Uterus (tissue), 4 donors: ENCODE measurements at places on chromosomes 3 and 15. TPM values are rescaled to one million over a fixed set of nuclear protein-coding genes. Genes with fewer than 3 reads are reported as not detected.
A peak's percentile ranks its signal among the peaks of the same experiment; 100 is the strongest.

GABRR3 gene
- not detected for total RNA-seq

CDCP1 gene
- total RNA-seq = 14.2 TPM

GRCh38 chr15:59333401-59334075 lies 39.1 kb downstream of the MYO1E start:
- no peak for DNase-seq

DNA sequence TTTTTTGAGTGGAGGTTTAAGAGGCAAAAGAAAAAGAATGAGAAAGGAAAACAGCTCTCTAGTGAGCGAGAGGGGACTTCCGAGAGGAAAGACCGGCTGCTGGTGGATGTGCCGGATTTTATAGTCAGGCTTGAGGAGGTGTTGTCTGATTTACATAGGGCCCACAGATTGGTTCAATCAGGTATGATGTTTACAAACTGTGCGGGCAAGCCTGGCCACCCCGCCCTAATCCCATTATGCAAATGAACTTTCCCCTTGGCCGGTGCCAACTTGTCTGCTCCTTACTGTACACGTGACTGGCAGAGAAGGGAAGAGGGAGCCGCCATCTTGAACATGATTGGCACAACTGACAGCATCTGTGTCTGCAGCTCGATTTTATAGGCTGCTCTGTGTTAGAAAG lies 44.7 kb downstream of the FAM43A start:
- DNase-seq = no peak

PTX3 gene
- not detected for total RNA-seq

DNA sequence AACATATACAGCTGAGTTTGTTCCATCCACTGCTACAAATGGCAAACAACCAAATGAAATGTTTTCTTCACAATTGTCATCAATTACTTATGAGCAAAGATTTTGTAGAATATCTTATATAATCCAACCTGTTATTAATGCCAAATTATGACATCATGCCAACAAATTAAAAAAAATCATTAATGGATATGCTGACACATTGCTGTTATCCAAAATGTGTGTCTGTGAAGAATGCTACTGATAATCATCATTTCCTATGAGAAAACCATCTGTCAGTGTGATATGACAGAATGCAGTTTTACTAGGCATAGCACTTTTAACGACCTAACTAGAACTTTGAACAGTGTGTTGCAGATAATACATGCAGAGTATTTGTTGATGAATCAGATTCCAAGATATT lies 556.5 kb upstream of the KCNMB2 start:
- no peak for DNase-seq

TJP1 gene
- 161 TPM for total RNA-seq

DNA sequence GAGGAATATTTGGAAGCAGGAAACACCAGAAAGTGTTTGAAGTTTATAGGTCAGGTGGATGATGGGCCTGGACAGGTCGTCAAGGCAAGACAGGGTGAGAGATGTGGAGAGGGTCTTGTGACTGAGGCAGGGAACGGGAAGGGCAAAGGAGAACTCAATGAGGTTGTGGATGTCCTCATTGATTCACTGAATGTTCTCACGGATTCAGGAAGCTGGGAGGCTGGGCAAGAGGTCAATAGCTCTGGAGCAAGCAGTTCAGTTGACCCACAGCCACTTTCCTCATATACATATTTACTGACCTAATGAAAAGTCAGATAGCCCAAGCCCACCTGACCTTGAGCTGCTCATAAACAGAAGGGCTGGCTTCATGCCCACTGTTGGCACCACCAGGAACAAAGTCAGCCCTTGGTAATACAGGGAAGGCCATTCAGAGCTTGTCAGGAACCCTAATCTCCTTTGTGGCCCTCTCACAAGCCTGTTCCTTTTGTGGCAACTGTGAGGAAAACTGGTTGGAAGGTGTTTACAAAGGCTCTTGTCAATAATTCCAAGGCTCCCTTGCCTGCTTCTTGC lies 31.6 kb downstream of the ARRDC4 start:
- no peak for DNase-seq

POPDC2 gene
- total RNA-seq = 4.9 TPM

FSIP1 gene
- 2.1 TPM for total RNA-seq

GRCh38 chr3:74372743-74373142 lies 241.7 kb downstream of the CNTN3 start:
- no peak for DNase-seq

DNA sequence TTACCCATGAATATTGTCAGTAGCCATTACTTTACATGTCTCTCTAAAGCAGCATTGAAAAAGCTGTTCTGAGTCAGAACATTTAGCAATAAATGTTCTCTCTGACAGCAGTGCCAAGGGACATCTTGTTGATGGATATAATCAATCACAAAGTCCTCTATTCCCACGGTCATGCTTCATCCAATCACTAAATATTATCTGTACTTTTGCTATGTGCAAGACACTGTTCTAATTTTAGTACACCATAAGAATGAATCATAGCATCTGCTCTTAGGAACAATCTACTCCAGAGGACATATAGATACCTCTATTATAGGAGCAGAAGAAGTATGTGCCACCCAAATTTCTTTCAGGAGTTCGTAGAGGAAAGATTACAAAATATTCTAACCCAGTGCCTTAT lies 142.5 kb upstream of the MBNL1 start:
- DNase-seq = no peak

C2CD4A gene
- 0.21 TPM for total RNA-seq

MOBP gene
- total RNA-seq = not detected

- DNase-seq = no peak
Measured at GRCh38 chr15:28994142-28994830, 108.5 kb downstream of the APBA2 start.

DNA sequence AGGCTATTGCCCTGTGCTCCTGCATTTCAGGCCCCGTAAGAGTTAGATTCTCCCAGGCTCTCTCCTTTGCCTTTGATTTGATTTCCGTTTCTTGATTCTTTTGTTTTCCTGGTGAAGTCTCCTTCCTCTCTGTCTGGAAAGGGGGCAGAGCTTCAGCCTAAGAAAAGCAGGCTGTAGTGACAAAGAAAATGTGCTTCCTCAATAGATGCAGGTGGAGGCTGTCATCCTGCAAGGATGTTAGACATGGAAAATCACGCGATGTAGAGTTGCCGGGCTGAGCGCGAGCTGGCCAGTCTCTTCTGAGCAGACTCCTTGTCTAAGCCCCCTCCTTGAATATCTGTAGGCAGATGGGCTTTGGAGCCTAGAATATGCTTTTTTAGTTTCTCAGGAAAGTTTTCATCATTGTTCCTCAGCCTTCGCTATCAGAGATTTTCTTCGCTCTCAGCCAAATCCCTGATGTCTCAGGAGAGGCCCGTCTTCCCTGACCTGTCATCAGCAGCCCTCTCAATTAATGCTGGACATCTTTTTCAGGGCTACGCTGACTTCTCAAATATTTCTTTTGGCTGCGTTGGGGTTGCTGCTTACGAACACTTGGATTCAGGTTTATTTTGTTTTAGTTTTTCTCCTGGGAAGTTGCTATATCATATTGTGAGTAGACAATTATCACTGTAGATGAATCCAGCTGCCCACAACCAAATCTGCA lies 163.6 kb downstream of the ITPR1 start:
- no peak for DNase-seq

- no peak for DNase-seq
Measured at GRCh38 chr3:49794431-49794830, 5.2 kb downstream of the CDHR4 start.

DNA sequence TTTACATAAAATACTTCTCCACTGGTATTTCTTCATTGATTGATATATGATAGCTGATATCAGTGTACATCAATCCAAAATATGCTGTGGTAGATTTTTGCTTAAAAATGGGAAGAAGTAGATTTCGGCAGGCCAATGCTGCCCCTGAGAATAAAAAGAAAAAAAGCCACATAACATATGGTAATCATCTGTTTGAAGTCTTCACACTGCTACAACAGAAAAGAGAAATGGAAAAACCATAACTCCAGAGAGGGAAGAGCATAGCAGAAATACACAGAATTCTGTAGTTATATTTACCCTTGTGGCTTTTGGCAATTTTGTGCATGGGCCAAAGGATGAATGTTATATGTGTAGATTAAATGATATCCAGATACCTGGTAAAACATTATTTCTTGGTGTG lies 143.1 kb upstream of the KCNMB2 start:
- DNase-seq = no peak

- no peak for DNase-seq
Measured at GRCh38 chr15:75076277-75076676, 52.9 kb downstream of the PPCDC start.

CFAP20DC gene
- total RNA-seq = not detected

CADPS gene
- total RNA-seq = 13.2 TPM

DNA sequence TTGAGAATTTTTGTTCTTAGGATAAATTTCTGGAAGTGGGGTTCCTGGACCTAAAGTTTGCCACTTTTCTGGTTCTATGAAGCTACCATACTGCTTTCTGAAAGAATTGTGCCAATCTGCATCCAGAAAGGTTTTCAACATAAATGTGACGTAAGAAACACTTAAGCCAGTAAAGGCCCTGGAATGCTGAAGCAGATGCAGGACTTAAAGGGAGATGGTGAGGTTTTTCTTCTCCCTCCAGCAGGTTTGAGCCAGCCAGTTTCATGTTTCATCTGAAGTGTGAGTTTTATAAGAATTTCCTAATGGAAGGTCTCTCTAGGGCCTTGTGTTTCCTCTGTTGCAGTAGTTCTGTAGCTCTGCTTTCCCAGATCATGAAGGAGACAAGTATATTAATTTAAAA lies 33.1 kb downstream of the ZNF592 start:
- DNase-seq = no peak

DNA sequence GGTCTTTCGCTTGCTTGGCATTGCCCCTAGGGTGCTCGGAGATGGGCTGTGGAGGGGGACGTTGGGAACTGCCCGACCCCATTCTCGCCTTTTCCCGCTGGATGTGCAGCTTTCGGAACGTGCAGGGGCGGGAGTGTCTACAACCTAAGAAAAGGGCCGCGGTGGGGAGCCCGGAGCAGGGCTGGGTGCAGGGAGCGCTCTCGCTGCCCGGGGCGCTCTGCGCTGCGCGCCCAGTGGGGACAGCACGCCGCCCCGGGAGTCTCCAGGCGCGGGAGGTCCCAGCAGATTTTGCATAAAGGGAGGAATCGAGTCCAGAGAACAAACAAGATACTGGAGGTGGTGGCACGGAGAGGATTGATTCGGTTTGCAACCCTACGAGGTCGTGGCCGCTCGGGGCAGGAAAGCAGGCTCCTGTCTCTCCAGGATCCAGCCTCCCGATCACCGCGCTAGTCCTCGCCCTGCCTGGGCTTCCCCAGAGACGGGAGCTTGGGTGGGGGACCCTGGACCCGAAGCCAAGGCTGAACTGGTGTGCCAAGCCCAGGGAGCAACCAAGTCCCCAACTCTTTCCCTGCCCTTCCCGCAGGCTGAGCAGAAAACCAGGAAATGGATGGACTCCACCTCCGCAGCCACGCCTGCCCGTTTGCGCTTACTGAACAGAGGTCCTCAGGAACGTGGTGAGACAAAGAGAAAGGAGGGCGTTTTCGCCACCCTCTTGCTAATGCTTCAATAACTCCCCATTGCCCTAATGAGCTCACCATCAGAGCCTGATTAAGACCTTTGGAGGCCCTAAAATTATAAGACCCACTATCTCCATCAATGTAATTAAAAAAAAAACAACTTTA lies 59.7 kb downstream of the NOX5 start:
- DNase-seq = peak; percentile 28

EIF4E3 gene
- total RNA-seq = 31.2 TPM

SUMF1 gene
- 71.3 TPM for total RNA-seq
